Osteocyte (in vitro differentiated cells): ENCODE measurements at places on chromosomes 7 and 10.

DNA sequence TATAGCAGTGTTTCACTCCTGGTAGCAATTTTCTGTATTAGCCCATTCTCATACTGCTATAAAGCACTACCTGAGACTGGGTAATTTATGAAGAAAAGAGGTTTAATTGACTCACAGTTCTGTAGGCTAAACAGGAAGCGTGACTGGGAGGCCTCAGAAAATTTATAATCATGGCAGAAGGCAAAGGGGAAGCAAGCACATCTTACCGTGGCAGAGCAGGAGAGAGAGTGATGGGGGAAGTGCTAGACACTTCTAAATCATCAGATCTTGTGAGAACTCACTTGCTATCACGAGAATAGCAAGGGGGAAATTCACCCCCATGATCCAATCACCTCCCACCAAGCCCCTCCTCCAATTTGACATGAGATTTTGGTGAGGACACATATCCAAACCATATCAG, 131.6 kb upstream of the EFCAB10 start:
- no peak for DNase-seq

DNA sequence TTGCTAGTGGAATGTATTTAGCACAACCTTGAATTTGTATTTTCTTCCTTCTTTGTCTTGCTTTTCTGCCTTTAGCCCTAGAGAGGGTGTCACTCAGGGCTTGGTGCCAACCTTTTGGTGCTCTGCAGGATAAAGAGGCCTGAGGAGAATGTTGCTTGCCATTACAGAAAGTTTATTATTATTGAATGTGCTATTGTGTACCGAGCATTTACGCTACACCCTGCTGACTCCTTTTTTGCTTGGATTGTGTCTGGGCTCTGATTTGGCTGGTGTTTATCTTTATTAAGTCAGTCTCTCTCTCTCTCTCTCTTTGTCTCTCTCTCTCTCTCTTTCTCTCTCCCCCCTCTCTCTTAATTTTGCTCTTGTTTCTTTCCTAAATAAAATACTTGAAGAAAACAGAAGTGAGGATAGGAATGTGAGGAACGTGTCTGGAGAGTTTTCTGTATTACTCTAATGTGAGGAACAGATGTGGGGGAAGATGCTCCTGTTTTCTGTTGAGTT, 284.4 kb upstream of the PHYHIPL start:
- no peak for DNase-seq

- no peak for DNase-seq
Measured at GRCh38 chr7:23380556-23380955, 81.4 kb downstream of the MALSU1 start.

GRCh38 chr7:28155019-28155660, 25.5 kb downstream of the JAZF1 start:
- no peak for DNase-seq

- DNase-seq = no peak
Measured at GRCh38 chr10:14391342-14391741, 60.6 kb upstream of the FRMD4A start.

DNA sequence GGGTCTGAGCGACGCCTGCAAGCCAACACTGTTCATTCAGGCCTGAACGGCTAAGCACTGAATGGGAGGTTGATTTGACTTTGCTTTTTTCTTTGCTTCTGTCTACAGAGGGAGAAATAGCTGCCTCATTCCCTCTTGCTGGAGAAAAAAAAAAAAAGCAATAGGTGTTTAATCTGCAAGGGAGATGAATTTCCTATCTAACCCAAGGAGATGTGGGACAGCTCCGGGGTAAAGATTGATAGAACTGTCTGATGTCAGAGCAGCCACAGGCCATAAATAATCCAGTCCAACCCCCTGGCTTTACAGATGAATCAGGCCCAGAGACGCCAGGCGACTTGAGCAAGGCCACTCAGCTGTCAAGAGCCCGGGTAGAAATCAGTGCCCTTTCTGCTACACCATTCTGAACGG, 168.0 kb downstream of the ARHGAP12 start:
- no peak for DNase-seq
